ENCODE measurements at places on chromosomes 1 and 21. TPM values are rescaled to one million over a fixed set of nuclear protein-coding genes. Genes with fewer than 3 reads are reported as not detected.

The GSTM2 gene
- total RNA-seq: 83.6 TPM

The CITED4 gene
- total RNA-seq: 45.4 TPM

- no peak for DNase-seq
Measured at GRCh38 chr1:24850328-24850920, 79.7 kb downstream of the RUNX3 start.

GRCh38 chr1:117599286-117600221, 6.3 kb upstream of the TENT5C start:
- peak; percentile 48 for DNase-seq

GRCh38 chr1:97489834-97490233, 431.0 kb downstream of the DPYD start:
- no peak for DNase-seq

GRCh38 chr1:26023826-26024225, 2.3 kb downstream of the EXTL1 start:
- no peak for DNase-seq

- DNase-seq: no peak
Measured at GRCh38 chr1:204296431-204296988, 63.2 kb downstream of the PLEKHA6 start.

- DNase-seq: no peak
Measured at GRCh38 chr1:177865807-177866206, 104.1 kb downstream of the SEC16B start.

- no peak for DNase-seq
Measured at GRCh38 chr1:57986432-57986831, 560.1 kb downstream of the OMA1 start.

GRCh38 chr1:77938651-77939050, 40.2 kb downstream of the FUBP1 start:
- DNase-seq: no peak

All from left ventricle myocardium superior (tissue), 1 donor.